ENCODE measurements at places on chromosomes 7 and 10.
A peak's percentile ranks its signal among the peaks of the same experiment; 100 is the strongest.

- no peak for DNase-seq
These were observed 126.5 kb upstream of the GAD2 start for GRCh38 chr10:26090026-26090425.

DNA sequence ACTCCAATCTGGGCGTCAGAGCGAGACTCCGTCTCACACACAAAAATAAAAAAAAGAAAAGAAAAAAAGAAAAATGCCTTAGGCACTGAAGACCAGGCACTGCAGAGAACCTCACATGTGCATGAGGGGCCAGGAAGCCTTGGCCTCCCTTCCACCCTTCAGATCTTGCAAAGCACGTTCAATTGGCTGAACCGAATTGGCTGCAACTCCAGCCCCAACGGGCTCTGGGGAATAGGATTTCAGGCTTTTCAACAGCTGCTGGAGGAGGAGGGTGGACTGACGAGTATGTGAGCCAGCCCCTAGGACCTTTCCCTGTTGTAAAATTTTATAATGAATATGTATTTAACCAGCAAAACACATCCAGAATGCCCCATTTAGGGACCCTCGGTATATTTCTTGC is 16.7 kb downstream of the TMEM120A start:
- DNase-seq, result peak; percentile 40

- DNase-seq, result no peak
These were observed 38.5 kb upstream of the LRRC17 start for GRCh38 chr7:102874166-102874829.

- DNase-seq, result no peak
These were observed 47.6 kb downstream of the ASB13 start for GRCh38 chr10:5618829-5619228.

- DNase-seq, result no peak
These were observed 156.0 kb upstream of the NFE2L3 start for GRCh38 chr7:25996006-25996408.

DNA sequence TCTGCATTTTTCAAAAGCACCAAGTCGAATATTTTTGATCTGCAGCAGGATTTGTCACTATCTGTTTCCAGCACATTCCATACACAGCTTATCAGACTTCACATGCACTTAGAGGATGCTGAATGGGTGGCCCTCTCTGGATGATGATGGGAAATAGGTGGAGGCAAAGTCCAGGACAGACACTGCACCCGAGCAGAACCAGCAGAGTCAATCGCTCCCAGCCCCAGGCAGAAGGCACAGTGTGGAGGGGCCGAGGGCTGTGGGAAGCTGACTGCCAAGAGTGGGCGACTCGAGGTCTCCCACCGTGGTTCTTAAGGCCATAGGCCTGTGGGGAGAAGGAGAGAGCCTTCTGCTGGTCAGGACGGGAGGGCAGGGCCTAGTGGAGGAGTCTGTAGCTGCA is 490.2 kb upstream of the MGMT start:
- DNase-seq, result no peak

- DNase-seq, result peak; percentile 54
These were observed 3.4 kb downstream of the DOCK4 start for GRCh38 chr7:112202816-112203215.

DNA sequence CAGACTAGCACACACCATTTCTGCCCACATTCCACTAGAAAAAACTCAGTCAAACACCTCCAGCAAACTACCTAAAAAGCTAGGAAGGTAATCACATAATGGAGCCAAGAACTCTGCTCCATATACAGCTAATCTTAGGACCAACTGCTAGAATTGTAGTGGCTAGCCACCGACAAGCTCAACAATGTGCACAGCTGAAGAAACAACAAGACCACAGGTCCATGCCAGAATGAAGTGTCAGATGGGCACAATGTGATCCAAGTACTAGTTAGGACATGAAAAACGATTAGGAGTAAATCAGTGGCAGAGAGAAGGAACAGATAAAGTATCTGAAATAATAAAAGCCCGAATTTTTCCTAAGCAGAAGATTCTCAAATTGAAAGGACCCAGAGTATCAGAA is 38.6 kb downstream of the TMEM106B start:
- no peak for DNase-seq

- DNase-seq, result no peak
These were observed 132.7 kb upstream of the CXCL12 start for GRCh38 chr10:44517635-44518034.

- peak; percentile 51 for DNase-seq
These were observed 4.7 kb downstream of the ZNF775 start for GRCh38 chr7:150383710-150384397.

DNA sequence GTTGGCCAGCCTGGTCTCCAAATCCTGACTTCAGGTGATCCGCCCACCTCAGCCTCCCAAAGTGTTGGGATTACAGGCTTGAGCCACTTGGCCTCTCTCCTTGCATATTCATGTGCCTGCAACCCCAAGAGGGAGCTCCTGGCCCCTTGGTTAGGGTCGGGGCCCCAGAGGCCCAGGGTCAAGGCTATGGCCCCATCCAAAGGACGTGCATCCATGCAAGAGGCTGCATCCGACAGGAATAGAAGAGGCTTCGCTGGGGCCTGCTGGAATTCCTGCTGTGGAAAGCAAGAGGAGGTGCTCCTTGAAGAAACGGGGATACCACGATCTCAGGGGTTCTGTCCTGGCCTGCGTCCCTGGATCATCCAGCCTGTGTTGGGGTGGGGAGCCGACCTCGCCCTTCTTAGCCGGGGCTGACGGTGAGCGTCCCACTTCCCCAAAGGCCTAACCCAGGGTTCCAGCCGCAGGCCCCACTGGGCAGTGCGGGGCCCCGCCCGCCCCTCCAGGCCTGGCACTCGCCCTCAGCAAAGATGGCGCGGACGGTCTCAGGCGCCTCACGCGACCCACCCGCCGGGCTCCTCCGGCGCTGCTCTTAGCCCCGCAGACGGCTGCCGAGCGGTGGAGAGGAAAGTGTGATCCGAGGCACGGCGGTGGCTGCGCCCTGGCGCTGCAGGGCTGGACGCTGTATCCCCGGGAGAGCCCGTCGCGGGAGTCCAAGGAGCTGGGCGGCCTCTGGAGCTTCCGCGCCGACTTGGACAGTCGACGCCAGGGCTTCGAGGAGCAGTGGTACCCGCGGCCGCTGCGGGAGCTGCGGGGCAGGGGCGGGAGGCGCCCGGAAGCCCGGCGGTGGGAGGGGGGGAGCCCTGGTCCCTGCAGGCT is 54.7 kb downstream of the ZNF727 start:
- no peak for DNase-seq

DNA sequence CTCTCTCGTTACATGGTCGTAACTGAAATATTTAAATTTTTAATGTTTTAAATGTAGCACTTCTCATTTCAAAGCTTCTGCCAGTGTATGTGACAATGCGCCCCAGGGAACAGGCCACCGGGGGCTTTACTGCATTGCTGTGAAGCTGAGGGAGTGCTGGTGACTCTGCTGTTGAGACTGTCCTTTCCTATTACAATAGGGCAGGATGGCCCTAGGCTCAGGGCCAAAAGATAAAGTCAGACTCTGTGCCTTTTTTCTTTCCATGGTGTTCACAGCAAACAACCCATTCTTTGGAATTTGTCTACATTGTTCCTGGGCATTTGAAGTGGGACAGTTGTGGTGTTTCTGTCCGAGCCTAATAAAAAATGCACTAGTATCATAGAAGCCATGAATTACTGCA is 107.3 kb downstream of the GALNT11 start:
- DNase-seq, result peak; percentile 28

DNA sequence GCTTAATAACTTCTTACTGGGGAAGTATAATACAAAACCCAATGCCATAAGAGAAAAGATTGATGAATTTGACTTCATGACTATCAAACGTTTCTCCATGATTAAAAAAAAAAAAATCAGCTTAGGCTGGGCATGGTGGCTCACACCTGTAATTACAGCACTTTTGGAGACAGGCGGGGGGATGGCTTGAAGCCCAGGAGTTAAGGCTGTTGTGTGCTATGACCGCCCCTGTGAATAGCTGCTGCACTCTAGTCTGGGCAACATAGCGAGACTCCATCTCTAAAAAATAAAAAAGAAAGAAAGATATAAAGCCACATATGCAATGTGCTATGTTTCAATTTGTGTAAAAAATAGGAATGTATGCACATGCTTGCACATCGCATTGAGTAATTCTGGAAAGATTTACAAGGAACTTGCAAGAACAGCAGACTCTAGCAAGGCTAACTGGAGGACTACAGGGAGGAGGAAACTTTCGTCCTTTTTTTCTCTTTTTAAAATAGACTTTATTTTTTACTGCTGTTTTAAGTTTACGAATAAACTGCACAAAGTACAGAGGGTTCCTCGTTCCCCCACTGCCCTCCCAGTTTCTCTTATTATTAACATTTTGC is 10.3 kb upstream of the RARRES2 start:
- DNase-seq, result no peak

- no peak for DNase-seq
These were observed 28.4 kb downstream of the ITGB1 start for GRCh38 chr10:32929634-32930033.

GRCh38 chr7:116953906-116954838 is 871 bp downstream of the ST7 start:
- DNase-seq, result peak; percentile 55

GRCh38 chr7:108908456-108908855 is 338.8 kb downstream of the DNAJB9 start:
- no peak for DNase-seq

DNA sequence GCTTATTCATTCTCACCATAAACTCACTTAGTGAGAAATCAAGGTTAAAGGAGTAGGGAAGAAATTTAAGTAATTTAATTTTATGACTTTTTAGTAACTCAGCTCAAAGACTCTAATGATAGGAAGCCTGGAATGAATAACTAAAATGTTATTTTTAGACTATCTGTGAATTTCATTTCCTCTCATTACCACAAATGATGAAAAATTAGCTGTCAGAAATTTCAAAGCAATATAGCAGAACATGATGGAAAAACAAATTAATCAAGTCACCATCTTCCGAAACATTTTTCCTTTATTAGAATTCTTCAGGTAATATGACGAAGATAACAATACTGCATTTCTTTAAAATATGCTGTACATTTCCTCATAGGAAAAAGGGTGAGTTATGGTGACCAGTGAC is 2.7 kb upstream of the ITGB8 start:
- no peak for DNase-seq

- peak; percentile 76 for DNase-seq
These were observed 9.2 kb upstream of the PWWP2B start for GRCh38 chr10:132387764-132388210.

DNA sequence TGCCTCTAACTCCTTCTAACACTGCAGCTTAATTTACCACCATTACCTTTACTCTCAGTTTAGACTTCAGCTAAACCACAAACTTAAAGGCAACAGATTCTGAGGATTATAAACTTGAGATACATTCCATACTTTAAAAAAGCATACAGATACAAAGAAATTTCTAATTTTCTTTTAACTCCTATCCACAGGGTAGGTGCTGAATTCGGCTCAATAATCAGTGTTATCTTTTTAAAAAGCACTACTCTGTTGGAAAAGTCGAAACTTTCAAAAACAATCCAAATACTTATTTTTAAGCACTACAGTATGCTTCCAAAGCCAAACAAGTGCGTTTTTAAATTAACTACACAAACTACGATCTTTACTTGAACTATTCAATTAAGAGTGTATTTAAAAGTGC is 1.0 kb downstream of the SMNDC1 start:
- no peak for DNase-seq

DNA sequence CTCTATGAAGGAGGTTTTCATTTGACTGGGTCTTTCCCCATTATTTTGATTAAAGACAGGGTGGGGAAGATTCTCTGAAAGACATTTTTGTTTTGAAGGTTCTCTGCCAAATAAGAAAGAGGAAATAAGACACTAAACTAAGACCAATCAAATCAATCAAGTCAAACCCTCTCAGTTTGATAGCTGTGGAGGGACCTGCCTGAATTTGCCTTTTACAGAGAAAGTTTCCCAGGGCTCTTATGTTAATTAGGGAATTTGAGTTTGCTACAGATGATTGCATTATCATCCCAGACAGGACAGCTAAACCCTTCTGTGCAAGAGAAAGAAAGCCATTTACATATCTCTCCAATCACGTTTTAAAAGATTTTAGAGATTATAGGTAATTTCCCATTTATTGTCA is 80.0 kb downstream of the CSTF2T start:
- no peak for DNase-seq

DNA sequence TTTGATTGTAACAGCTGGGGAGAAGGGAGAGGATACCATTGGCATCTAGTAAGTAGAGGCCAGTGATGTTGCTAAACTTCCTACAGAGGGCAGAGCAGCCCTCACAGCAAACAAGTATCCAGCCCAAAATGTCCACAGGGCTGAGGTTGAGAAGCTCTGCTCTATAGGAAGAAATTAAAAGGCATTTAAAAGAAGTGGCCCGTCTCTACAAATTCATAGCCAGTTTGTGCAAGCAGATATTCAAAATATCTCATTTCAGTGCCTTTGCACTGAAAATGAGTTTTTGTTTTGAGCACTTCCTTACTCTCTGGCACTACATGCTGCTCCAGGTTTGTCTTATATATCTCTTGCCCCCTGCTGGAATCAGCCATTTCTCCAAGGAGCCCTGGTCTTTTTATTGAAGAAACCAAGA is 330.0 kb downstream of the BBS9 start:
- DNase-seq, result peak; percentile 26

DNA sequence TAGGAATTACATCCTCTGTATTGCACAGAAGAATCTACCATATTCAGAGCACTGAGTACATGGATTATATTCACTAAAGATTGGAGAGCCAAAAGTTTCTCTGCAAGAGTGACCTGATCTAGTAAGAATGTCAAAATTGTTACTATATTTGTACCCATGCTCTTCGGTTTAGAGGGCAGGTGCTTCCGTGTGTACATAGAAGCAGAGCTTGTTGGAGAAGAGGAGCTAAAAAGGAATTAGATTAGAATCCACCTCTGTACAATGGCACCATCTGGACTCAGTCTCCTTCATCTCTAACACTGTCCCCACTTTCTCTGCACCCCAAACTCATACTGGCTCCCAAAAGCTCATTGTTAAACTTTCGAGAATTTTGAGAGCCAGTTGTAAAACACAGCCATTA is 8.3 kb downstream of the CALD1 start:
- DNase-seq, result no peak

- no peak for DNase-seq
These were observed 446.5 kb downstream of the LRMDA start for GRCh38 chr10:75877877-75878276.

DNA sequence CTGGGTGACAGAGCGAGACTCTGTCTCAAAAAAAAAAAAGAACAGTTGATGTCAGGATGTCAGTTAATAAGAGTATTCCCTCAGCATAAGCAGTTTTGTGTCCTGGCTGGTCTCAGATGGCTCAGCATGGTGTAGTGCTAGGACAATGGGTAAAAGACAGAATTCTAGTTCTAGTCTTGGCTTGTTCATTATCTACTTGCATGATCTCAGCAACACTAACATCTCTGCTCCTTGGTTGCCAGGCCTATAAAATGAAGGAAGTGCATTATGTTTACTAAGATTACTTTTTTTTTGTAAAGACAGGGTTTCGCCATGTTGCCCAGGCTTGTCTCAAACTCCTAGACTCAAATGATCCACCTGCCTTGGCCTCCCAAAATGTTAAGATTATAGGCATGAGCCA is 84.3 kb upstream of the SP8 start:
- no peak for DNase-seq

- DNase-seq, result no peak
These were observed 15.2 kb upstream of the DNAAF5 start for GRCh38 chr7:711093-711921.

All from BE2C (cell line).